Smooth muscle cell of the pulmonary artery (primary cell): ENCODE measurements at places on chromosomes 16 and 17. TPM values are rescaled to one million over a fixed set of nuclear protein-coding genes. Genes with fewer than 3 reads are reported as not detected.

Gene MYOCD
- total RNA-seq, result 1.4 and 3.0 TPM in 2 replicates

Gene CCL17
- total RNA-seq, result not detected in 2 replicates

Gene ASGR2
- total RNA-seq, result not detected in 2 replicates

Gene P2RX1
- total RNA-seq, result 0.30 and 0.65 TPM in 2 replicates

Gene GPR139
- not detected in 2 replicates for total RNA-seq

Gene MYH4
- not detected in 2 replicates for total RNA-seq

Gene SYNGR3
- total RNA-seq, result 4.0 and 12.5 TPM in 2 replicates

Gene KRTAP4-9
- not detected in 2 replicates for total RNA-seq

Gene AIPL1
- not detected in 2 replicates for total RNA-seq

Gene PNMT
- 0.07 TPM in 1 of 2 replicates, not detected in the other for total RNA-seq

Gene XAF1
- total RNA-seq, result 20.0 and 37.0 TPM in 2 replicates

Gene CORO6
- total RNA-seq, result 3.8 and 4.9 TPM in 2 replicates

Gene TBC1D3B
- total RNA-seq, result 1.5 and 4.9 TPM in 2 replicates

Gene CPHXL2
- total RNA-seq, result not detected in 2 replicates

Gene SCNN1G
- not detected in 2 replicates for total RNA-seq

Gene TNFRSF17
- total RNA-seq, result 0.10 TPM in 1 of 2 replicates, not detected in the other
